ENCODE measurements at places on chromosomes 1 and 21. TPM values are rescaled to one million over a fixed set of nuclear protein-coding genes. Genes with fewer than 3 reads are reported as not detected.

Gene TRIM67
- polyA plus RNA-seq = 0.02 TPM

Gene CFHR2
- polyA plus RNA-seq = 0.25 TPM

Gene ATAD3C
- 4.3 TPM for polyA plus RNA-seq

Gene OR2T33
- not detected for polyA plus RNA-seq

Gene RBM15
- 3.4 TPM for polyA plus RNA-seq

Gene ZSWIM5
- 10.0 TPM for polyA plus RNA-seq

Gene TCHH
- polyA plus RNA-seq = 0.04 TPM

Gene LRRC71
- polyA plus RNA-seq = not detected

Gene DISP1
- 12.5 TPM for polyA plus RNA-seq
